ENCODE measurements at places on chromosomes 3 and 15. TPM values are rescaled to one million over a fixed set of nuclear protein-coding genes. Genes with fewer than 3 reads are reported as not detected.

GRCh38 chr3:42706721-42707619, 4.4 kb upstream of the HHATL start:
- DNase-seq, result no peak

DNA sequence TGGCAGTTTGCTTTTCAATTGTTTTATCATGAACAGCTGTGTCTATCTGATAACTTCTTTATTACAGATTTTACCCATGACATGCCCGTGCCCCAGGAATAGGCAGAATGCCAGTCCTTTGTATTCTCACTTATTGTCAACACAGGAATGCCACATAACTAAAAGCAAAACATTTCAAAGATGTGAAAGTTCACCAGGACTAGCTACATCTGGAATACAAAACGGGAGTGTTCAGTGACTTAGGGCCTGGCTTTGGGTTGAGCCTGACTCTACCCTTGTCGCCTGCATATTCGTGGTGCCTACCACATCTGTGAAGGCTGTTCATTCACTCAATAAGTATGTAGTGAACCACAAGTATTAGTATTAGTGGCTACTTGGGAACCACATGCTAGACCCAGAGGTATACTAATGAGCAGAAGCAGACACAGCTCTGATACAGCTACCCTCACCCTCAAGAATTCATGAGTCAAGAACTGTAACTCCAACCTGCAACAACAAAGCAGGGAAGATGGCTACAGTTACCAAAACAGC, 2.9 kb downstream of the TNFSF10 start:
- DNase-seq, result peak; percentile 24

DNA sequence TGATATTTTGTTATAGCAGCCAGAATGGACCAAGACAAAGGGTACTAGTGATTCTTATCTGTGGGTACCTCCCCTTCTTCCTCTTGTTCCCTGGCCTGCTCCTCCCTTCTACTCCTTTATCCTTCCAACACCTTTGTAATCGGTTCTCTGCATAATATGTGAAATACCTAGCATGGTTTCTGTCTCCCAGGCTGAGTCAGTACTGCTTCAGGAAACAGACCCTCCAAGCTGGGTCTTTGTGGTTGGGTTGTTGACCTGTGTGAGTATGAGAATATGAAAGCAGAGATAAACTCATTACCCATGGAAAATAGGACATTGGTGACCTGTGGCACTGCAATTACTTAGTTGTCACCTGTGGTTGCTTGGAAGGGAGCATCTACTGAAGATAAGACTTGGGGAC, 69.3 kb upstream of the KLF13 start:
- no peak for DNase-seq

- DNase-seq, result no peak
Measured at GRCh38 chr3:115292131-115292530, 145.0 kb upstream of the ZBTB20 start.

TMCO5A gene
- 0.55 TPM for total RNA-seq

Measured in stomach (tissue), 19 donors.